Activated T-helper 2 cell treated with anti-CD3 and anti-CD28 coated beads, Interferon-gamma antibody, Interleukin-2, Interleukin-4, amounts not matched to agents 10 μg/mL and 5 μg/mL and 100 μg/mL, durations not matched to agents 14 hours and 24 hours and 36 hours (primary cell): ENCODE measurements at places on chromosomes 13 and 19. TPM values are rescaled to one million over a fixed set of nuclear protein-coding genes. Genes with fewer than 3 reads are reported as not detected.

- DNase-seq, result no peak
- peaks cover 64% of the 10 kb centered on the region for H3K36me3 ChIP-seq
- H3K4me3 ChIP-seq, result no peak overlapping the region
- no peak overlapping the region for H3K27ac ChIP-seq
Observed at GRCh38 chr19:55232986-55233385, 4.4 kb upstream of the TMEM86B start.

DNA sequence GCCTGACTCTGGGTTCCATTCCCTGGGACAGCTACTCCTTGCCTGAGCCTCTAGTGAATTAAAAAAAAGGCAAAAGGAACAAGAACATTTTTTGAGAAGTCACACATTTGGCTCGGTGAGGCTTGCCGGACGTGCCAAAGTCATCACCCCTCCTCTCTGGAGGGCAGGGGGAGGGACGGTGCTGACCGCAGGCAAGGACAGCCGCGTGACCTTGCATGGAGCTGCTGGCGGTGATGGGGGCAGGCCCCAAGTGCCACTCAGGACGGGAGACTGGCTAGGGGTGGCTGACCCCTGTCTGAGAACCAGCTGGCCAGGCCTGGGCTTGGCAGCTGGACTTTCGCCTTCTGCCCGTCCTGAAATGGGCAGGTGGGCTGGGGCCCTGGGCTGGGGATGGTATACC lies 26.4 kb downstream of the MAP2K2 start:
- peaks cover 40% of the 10 kb centered on the region for H3K36me3 ChIP-seq
- no peak overlapping the region for H3K4me3 ChIP-seq
- no peak for DNase-seq
- H3K4me1 ChIP-seq, result peaks cover 2% of the 10 kb centered on the region

DNA sequence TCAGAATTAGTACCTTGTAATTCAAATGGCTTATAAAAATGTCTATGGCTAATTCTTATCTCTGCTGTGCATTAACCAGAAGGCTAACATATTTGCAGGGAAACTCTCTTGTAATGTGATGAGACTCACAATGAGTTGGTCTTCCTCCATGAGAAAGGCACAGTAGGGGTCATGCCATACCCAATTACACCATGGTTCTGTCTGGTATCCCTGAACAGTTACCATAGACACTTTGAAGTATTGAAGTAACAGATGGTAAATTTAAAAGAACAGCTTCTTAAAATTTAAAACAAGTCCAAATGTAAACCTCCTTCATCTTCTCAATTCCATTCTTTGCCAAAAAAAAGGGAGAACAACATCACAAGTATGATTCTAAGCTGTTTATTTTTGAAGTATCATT lies 22.6 kb upstream of the SLAIN1 start:
- H3K4me1 ChIP-seq, result peaks cover 9% of the 10 kb centered on the region
- H3K27ac ChIP-seq, result no peak overlapping the region
- H3K36me3 ChIP-seq, result no peaks in the 10 kb centered on the region
- peaks cover 29% of the 10 kb centered on the region for H3K27me3 ChIP-seq
- DNase-seq, result no peak

GRCh38 chr13:66503890-66504289 lies 726.2 kb downstream of the PCDH9 start:
- no peak overlapping the region for H3K4me3 ChIP-seq
- no peaks in the 10 kb centered on the region for H3K4me1 ChIP-seq
- no peaks in the 10 kb centered on the region for H3K27me3 ChIP-seq
- H3K36me3 ChIP-seq, result no peaks in the 10 kb centered on the region
- no peak for DNase-seq
- H3K27ac ChIP-seq, result no peak overlapping the region

The ZNF667 gene
- total RNA-seq, result 0.09 TPM in 2 replicates

The ZNF729 gene
- not detected in 2 replicates for total RNA-seq

The BEST2 gene
- total RNA-seq, result 0.11 TPM in 1 of 2 replicates, not detected in the other

The SPATA13 gene
- 41.5 and 44.9 TPM in 2 replicates for total RNA-seq

The ZNF534 gene
- total RNA-seq, result not detected in 2 replicates

The NBEA gene
- total RNA-seq, result 0.14 and 0.23 TPM in 2 replicates

The SLC46A3 gene
- total RNA-seq, result 2.8 and 3.1 TPM in 2 replicates
